ENCODE measurements at places on chromosomes 12 and 14.
A peak's percentile ranks its signal among the peaks of the same experiment; 100 is the strongest.

- DNase-seq, result no peak
These were observed 51.4 kb downstream of the WSCD2 start for GRCh38 chr12:108180255-108181094.

GRCh38 chr14:73953731-73954130 lies 3.6 kb downstream of the COQ6 start:
- DNase-seq, result no peak

DNA sequence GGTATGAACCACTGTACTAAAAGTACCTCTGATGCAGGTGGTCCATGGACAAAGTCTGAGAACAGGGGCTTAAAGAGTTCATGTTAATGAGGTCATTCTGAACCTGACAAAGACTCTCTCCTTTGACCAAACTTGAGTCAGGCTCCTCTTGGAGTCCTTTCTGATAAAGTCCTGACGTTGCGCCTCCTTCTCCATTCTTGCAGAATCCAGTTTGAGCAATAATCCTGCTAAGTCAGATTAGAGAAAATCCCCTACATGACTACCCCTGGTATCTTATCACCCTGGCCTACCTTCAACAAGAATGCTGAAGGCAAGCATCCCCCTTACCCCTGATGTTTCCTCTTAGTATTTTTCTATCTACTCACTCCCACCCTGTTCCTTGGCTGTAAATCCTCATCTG lies 46.0 kb upstream of the ISM2 start:
- no peak for DNase-seq

- no peak for DNase-seq
These were observed 5.5 kb upstream of the CCDC85C start for GRCh38 chr14:99609245-99610170.

- DNase-seq, result no peak
These were observed 1.2 kb downstream of the TMEM120B start for GRCh38 chr12:121713793-121714192.

DNA sequence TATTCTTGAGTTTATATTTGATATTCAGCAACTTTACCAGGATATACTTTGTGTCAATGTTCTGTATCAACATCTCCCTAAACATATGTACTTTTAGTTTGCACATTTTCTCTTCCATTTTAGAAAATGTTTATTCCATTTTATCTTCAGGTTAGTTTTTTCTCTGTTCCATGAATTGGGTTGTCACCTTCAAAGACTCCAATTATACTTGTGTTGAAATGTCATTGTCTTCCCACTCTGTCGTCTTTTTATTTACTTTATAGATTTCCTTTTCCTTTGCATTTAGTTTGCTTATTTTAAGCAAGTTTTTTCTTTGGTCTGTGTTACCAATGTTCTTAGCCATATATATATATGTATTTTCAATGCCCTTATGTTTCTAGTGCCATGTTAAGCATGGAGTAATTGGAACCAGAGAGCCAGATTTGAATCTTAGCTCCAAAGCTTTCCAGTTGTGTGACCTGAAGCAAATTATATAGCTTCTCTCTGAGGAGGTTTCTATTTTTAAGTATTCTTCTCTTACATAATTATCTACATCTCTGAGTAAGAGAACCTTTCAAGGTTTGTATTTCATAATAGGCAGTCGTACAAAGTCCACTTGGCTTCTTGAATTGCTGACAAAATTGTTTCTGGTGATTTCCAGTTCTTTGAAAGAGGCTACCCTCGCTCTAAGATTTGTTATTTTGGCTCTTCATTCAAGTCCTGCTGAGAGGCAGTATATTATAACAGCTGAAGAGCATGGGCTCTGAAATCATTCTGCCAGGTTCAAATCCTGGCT lies 85.8 kb upstream of the DYRK2 start:
- no peak for DNase-seq

GRCh38 chr12:57518920-57519795 lies 1.2 kb downstream of the DDIT3 start:
- DNase-seq, result no peak

GRCh38 chr14:67510836-67511235 lies 22.3 kb upstream of the PLEKHH1 start:
- DNase-seq, result no peak

GRCh38 chr12:49949866-49950265 lies 671 bp upstream of the AQP2 start:
- no peak for DNase-seq

- DNase-seq, result peak; percentile 65
These were observed 111.9 kb downstream of the FOXN3 start for GRCh38 chr14:89304972-89305703.

- DNase-seq, result no peak
These were observed 65.9 kb downstream of the ACACB start for GRCh38 chr12:109182041-109182839.

DNA sequence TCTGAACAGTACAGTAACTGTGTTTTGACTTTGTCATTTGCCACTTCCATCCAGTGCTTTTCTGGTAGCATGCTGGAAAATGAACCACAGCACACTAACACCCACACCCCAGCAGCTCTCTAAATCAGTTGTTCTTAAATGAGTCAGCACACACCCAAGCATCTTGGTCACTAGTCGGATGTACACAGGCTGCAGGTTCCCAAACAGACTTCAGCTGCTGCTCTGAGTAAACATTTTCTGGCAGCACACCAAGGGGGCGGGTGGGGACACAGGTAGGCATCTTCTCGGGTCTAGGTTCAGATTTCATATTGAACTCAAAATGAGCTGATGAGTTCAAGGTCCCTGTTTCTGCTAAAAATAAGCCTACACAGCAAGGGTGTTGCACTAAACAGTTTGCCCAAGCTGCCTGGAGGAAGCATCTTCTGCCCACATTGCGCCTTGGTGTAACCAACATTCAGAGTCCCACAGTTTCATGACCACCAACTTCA lies 39.8 kb downstream of the IFNG start:
- DNase-seq, result no peak

DNA sequence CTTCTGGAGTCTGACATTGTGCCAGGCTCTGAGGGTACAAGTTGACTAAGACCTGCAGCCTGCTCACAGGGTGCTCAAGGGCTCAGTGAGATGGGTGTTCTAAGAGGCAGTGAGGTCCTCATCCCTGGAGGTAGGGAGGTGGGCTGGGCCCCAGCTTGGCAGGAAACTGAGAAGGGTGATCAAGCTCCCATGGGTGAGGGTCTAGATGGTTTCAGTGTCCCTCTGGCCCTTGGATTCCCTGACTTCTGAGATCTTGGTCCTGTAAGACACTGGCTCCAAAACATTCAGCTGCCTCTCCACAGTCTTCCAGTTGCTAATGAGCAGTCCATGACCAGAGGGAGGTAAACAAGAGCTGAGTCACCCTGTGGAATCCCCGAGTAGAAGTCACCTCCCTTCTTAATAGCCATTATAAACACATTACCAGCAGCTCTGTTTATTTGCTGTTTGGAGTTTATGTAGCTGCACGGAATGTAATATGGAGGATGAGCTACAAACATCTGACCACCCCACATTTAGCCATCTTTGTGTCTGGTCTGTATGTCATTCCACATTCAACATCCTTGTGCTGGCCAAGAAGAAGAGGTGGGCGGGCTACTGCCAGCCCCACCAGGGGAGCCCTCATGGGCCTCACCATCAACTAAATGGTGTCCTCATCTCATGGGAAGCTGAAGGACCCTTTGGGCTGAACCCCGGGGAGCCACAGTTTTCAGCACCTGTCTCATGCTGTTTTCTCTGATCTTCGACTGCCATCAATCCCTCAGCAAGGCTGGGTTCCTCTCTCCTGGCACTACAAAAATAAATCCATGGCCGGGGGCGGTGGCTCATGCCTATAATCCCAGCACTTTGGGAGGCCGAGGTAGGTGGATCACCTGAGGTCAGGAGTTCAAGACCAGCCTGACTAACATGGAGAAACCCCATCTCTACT lies 37.2 kb upstream of the BDKRB2 start:
- no peak for DNase-seq

- no peak for DNase-seq
These were observed 3.4 kb downstream of the PRKAG1 start for GRCh38 chr12:49015196-49015595.

GRCh38 chr12:18905134-18905533 lies 167.2 kb downstream of the CAPZA3 start:
- no peak for DNase-seq

DNA sequence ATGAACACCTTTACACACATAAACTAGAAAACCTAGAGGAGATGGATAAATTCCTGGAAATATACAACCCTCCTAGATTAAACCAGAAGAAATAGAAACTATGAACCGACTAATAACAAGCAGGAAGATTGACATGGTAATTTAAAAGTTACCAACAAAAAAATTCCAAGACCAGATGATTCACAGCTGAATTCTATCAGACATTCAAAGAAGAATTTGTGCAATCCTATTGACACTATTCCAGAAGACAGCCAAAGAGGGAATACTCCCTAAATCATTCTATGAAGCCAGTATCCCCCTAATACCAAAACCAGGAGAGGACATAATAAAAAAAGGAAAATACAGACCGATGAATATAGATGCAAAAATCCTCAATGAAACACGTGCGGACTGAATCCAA lies 102.6 kb upstream of the KRR1 start:
- no peak for DNase-seq

- DNase-seq, result no peak
These were observed 57.4 kb upstream of the LRFN5 start for GRCh38 chr14:41549282-41549681.

GRCh38 chr12:50985322-50985721 lies 33.0 kb downstream of the HIGD1C start:
- peak; percentile 60 for DNase-seq
